ENCODE measurements at places on chromosomes 16 and 17.

- DNase-seq = no peak
Measured at GRCh38 chr16:10969615-10970014, 25.3 kb downstream of the CLEC16A start.

DNA sequence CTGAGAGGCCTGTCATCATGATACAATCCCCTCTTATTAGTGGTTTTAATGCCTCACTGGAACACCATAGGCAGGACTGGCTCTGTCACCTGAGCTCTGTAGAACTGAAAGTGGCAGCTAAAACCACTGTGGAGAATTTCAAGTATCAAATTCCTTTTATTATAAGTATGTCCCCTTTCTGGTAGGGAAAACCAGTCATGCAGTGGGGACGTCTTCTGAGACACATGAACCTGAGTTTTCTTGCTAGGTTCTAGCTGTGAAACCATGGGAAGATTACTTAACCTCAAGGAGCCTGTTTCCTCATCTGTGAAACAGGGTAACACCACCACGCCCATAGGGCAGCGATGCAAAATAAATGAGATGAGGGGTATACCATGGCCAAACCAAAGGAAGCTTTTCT lies 4.7 kb downstream of the VAC14 start:
- no peak for DNase-seq

DNA sequence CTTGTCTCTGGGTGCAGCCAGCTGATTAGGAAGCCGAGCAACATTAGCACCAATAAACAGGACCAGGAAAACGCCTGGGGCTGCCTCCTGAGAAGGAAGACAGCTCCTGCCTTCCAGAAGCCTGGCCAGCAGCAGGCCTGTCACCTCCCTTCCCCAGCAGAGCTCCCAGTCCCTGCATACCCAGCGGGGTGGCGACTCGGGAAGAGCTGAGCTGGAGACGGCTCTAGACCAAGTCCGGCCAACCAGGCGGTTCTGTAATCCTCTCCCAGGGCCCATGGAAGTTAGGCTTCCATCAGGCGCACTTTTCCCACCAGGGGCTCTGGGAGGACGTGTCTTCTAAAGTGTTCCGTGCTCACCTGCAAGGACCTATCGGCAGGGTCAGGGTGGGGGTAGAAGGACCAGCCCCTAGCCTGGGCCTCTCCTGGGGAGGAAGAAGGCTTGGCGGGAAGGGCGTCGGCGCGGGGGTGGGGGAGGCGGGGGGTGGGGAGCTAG lies 12.0 kb upstream of the CLUH start:
- no peak for DNase-seq

GRCh38 chr16:59886021-59886420 lies 1151.9 kb upstream of the GOT2 start:
- DNase-seq = no peak
